Cardiac ventricle fibroblast (primary cell): ENCODE measurements at places on chromosomes 6 and 20. TPM values are rescaled to one million over a fixed set of nuclear protein-coding genes. Genes with fewer than 3 reads are reported as not detected.

KCNK15 gene
- 2.3 and 2.5 TPM in 2 replicates for total RNA-seq

NTSR1 gene
- total RNA-seq: not detected in 2 replicates

DEF6 gene
- 0.44 and 0.50 TPM in 2 replicates for total RNA-seq

SNRNP48 gene
- total RNA-seq: 5.4 and 6.6 TPM in 2 replicates

TMEM244 gene
- not detected in 2 replicates for total RNA-seq

TAGAP gene
- total RNA-seq: not detected in 2 replicates

OR5V1 gene
- total RNA-seq: not detected in 2 replicates

RAB44 gene
- not detected in 2 replicates for total RNA-seq

TMEM151B gene
- total RNA-seq: 0.06 TPM in 1 of 2 replicates, not detected in the other

MUC21 gene
- not detected in 2 replicates for total RNA-seq

ALDH5A1 gene
- 1.6 and 1.8 TPM in 2 replicates for total RNA-seq

ZBTB22 gene
- total RNA-seq: 13.9 and 17.1 TPM in 2 replicates

IL17A gene
- not detected in 2 replicates for total RNA-seq

GTSF1L gene
- total RNA-seq: not detected in 2 replicates

GMPR gene
- total RNA-seq: 1.8 and 4.4 TPM in 2 replicates

CFAP206 gene
- total RNA-seq: 0.37 and 1.2 TPM in 2 replicates

GNMT gene
- not detected in 2 replicates for total RNA-seq

DLK2 gene
- not detected in 2 replicates for total RNA-seq

TRIM31 gene
- not detected in 2 replicates for total RNA-seq

PARD6B gene
- total RNA-seq: 0.06 and 0.10 TPM in 2 replicates

OR2H2 gene
- not detected in 2 replicates for total RNA-seq

TNNC2 gene
- total RNA-seq: 1.9 TPM in 1 of 2 replicates, not detected in the other

NUP153 gene
- 22.2 and 23.1 TPM in 2 replicates for total RNA-seq

PEX6 gene
- total RNA-seq: 20.8 and 21.8 TPM in 2 replicates

RIN2 gene
- 38.9 and 40.7 TPM in 2 replicates for total RNA-seq

PI16 gene
- 0.12 TPM in 1 of 2 replicates, not detected in the other for total RNA-seq

RNASET2 gene
- total RNA-seq: 26.9 and 40.2 TPM in 2 replicates

OR2J3 gene
- total RNA-seq: not detected in 2 replicates

CTSZ gene
- total RNA-seq: 113 and 136 TPM in 2 replicates

RHAG gene
- total RNA-seq: not detected in 2 replicates

KCNQ5 gene
- 0.24 and 0.25 TPM in 2 replicates for total RNA-seq

PPP1R3G gene
- 2.6 and 3.0 TPM in 2 replicates for total RNA-seq

PRKN gene
- total RNA-seq: 3.4 and 8.4 TPM in 2 replicates

MOG gene
- not detected in 2 replicates for total RNA-seq

MDFI gene
- 2.9 and 3.1 TPM in 2 replicates for total RNA-seq

PROKR2 gene
- not detected in 2 replicates for total RNA-seq

AVP gene
- not detected in 2 replicates for total RNA-seq

BCL2L1 gene
- total RNA-seq: 61.6 and 72.2 TPM in 2 replicates

BPIFB6 gene
- total RNA-seq: not detected in 2 replicates

RREB1 gene
- total RNA-seq: 16.7 and 18.7 TPM in 2 replicates

C6orf132 gene
- total RNA-seq: 0.54 and 0.94 TPM in 2 replicates

GABRR2 gene
- total RNA-seq: not detected in 2 replicates

DZANK1 gene
- total RNA-seq: 0.19 and 1.8 TPM in 2 replicates

COL9A3 gene
- 46.0 and 51.4 TPM in 2 replicates for total RNA-seq

TSHZ2 gene
- total RNA-seq: 14.0 and 16.7 TPM in 2 replicates

EFCAB8 gene
- not detected in 2 replicates for total RNA-seq

HS3ST5 gene
- not detected in 2 replicates for total RNA-seq

GRM1 gene
- total RNA-seq: not detected in 2 replicates

LTB gene
- not detected in 2 replicates for total RNA-seq

PCSK2 gene
- total RNA-seq: not detected in 2 replicates

ARFGEF2 gene
- total RNA-seq: 20.1 and 20.2 TPM in 2 replicates

GPLD1 gene
- total RNA-seq: 0.19 and 0.44 TPM in 2 replicates

PNLDC1 gene
- 0.81 and 1.3 TPM in 2 replicates for total RNA-seq

RIPOR2 gene
- total RNA-seq: 1.6 and 2.2 TPM in 2 replicates

ATAT1 gene
- total RNA-seq: 0.69 and 3.3 TPM in 2 replicates

KCNK16 gene
- not detected in 2 replicates for total RNA-seq

PGC gene
- total RNA-seq: not detected in 2 replicates
